ENCODE measurements at places on chromosomes 12 and 14.

GRCh38 chr12:114414866-114415524 lies 9.1 kb upstream of the TBX5 start:
- DNase-seq = no peak

DNA sequence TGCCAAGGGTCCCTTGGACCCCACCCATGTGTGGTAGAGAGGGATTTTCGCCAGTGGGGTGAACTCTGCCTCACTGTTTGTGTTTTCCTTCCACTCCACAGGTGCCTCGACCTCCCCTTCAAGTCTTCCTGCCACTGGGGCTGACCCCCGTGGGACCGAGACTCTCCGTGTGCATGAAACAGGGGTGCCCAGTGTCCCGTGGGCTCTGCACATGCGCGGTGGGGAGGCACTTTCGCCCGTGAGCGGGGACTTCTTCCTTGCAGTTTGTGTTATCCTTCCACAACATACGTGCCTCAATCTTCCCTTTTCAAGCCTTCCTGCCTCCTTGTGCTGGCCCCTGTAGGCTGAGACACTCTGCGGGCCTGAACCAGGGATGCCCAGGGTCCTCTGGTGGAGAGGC lies 362.4 kb downstream of the ALG10 start:
- DNase-seq = no peak

- DNase-seq = no peak
Measured at GRCh38 chr12:88266806-88267360, 124.8 kb downstream of the TMTC3 start.

- DNase-seq = peak; percentile 94
Measured at GRCh38 chr12:106519607-106520021, 63.2 kb upstream of the RFX4 start.

DNA sequence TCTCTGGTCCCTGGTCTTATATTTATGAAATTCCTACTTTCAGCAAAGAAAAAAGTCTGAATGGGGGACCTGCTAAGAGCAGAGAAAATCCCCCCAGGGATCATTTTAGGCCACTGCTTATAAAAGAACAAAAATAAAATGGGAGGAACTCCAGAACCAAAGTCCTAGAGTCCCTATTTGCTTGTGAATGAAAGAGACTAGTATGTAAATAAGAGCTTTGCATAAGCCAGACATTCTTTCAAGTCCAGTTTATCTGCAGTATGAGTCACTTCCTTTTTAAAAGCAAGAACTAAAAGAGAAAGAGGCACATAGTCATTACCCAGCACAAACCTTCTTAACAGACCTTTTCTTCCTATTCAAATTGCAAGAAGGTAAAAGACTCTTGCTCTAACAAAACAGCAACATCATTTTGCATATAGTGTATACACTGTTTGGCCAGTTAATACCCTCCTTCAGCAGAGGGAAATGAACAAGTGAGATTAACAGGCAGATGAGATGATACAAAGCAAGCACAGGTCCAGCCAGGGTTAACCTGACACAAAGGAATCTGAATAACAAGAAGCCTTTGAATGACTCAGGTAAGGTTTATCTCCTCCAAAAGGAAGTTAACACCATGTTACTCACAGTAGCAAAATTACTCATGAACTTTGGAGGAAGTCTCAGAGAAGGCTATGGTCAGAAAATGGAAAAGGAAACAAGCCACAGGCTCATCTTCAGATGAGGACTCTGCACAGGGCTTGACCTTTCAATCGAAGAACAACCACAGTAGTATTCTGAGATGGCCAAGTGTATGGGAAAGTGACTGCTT lies 87.3 kb downstream of the PHLDA1 start:
- no peak for DNase-seq

DNA sequence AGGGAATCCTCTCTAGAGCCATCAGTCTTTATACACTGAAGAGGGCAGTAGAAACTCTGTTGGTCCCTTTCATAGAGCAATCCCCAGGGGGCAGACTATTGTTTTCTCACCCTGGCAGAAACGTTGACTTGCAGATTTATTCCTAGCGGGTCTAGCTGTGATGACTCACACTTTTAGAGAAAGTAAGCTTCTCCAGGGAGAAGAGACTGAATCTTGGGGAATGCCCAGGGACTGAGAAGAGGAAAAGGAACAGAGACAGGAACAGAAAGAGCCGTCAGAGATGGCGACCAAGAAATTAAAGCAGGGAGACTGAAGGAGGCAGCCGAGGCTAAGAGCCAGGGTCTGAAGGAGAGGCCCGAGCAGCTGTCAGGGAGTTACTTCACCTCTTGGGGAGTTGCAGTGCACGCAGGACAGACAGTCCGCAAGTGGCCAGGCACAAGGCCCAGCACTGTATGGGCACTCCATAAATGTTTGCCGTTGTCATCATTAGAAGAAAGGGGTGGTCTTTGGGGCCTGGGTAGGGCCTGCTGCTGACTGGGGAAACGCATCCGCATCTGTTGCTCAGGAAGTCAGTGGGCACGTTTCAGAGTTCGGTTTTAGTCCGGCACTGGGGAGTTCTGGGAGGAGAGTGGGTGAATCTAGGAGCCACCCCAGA lies 13.0 kb downstream of the PLEKHG6 start:
- DNase-seq = peak; percentile 71

GRCh38 chr14:66965831-66966230 lies 223.4 kb upstream of the GARIN2 start:
- DNase-seq = no peak

DNA sequence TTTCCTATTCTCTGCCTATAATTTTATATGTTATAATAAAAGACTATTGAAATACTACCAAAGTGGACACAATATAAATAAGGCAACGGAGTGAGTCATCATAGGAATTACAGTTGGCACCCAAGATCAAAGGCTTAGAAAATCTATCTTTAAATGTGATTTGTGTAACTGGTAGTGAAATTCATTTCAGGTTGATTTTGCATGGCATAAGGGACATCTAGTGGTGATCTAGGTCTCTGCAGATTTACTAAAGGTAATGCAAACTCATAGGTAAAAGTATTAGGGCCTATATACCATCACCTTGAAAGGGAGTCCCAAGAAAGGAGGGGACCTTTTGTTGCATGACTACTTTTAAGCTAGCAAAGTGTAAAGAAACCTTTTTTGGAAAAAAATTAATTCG lies 527.2 kb downstream of the NRXN3 start:
- no peak for DNase-seq

DNA sequence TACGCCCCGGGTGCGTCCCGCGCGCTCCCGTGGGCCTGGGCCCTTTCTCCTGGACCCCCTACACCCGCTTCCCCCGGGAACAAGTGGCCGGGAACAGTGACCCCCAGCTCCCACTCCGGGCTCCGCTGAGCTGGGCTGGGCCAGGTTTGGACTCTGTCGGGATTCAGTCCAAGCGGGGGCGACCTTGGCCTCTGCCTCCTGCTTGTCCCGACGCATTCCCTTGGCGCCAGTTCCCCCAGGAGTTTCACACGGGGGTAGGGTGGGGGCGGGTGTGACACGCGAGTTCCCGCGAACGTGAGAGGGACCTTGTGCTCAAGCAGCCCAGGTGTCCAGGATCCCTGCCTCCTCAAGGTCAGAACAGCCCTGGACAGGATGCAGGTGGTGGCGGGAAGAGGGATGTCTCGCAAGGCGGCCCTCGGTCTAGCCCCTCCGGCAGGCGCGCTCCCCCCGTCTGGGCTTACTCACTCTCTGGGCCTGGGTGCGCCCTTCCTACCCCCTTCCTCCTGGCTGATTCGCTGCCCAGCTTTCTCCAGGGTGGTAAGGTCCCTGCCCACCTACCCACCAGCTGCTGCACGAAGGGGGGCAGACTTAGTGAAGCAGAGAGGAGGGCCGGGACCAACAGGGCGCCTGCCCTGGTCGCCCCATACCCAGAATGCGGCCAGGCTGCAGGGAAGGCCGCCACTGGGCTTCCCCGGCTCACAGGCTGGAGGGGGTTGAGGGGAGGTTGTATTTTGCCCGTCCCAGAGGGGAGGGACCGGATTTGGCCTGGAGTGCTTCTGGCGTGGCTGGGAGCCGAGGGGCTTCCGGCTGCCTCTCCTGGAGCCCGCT lies 862 bp downstream of the CRIP2 start:
- DNase-seq = no peak

GRCh38 chr14:64394977-64395633 lies 7.0 kb downstream of the MTHFD1 start:
- no peak for DNase-seq

- DNase-seq = no peak
Measured at GRCh38 chr12:62637679-62638078, 171.1 kb downstream of the MON2 start.

GRCh38 chr14:22882529-22883172 lies 371 bp upstream of the REM2 start:
- peak; percentile 73 for DNase-seq
